ENCODE measurements at places on chromosomes 5 and 9. TPM values are rescaled to one million over a fixed set of nuclear protein-coding genes. Genes with fewer than 3 reads are reported as not detected.

The STPG3 gene
- total RNA-seq: not detected

The FREM1 gene
- total RNA-seq: 0.44 TPM

GRCh38 chr5:166581826-166582225 is 1709.6 kb upstream of the WWC1 start:
- no peak for DNase-seq

DNA sequence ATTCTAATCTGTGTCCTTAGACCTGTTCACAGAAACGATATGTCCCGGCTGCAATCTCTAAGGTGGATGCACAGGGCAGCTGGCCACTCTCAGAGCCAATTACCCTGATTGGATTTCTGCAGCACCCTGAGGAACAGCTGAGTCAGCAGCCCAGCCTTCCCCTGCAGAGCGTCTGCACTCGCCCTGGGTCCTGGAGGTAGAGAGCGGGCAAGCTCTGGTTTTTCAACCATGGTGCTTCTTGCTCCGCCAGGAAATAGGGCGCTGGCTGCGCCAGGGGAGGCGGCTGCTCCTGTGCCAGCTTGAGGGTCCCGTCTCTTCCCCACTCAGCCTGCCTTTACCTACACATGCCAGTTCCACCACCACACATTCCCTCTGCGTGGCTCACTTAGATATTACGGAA is 19.2 kb downstream of the NDUFS6 start:
- no peak for DNase-seq

Measured in H9 (cell line).